ENCODE measurements at places on chromosomes 5 and 9.

DNA sequence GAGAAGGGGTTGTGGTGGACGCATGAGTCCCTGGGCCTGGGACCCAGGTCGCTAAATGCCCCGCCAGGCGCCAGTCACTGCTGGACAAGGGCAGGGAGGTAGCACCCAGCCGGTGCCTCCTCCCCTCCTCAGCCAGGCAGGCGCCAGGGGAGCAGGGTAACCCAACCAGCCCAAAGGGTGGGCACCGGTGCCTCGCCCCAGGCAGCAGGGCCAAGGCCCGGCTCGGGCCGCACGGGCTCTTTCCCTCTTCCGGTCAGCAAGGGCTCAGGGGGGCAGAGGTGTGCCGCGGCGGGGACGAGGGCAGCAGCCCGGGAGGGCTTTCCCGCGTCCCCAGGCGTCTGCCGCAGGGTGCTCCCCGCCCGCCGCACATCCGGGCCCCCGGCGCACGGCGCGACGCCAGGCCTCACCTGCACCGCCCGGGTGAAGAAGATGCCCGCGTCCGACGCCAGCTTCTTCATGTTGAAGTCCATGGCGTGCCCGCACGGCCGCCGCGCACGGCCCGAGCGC lies 393 bp downstream of the SH3GLB2 start:
- DNase-seq: peak; percentile 31

- no peak for DNase-seq
Measured at GRCh38 chr5:124262470-124262869, 484.0 kb downstream of the ZNF608 start.

- peak; percentile 11 for DNase-seq
Measured at GRCh38 chr5:54254482-54255198, 55.7 kb downstream of the ARL15 start.

GRCh38 chr9:112380825-112381221 lies 915 bp downstream of the HSDL2 start:
- peak; percentile 26 for DNase-seq

GRCh38 chr5:95070453-95070852 lies 214.4 kb downstream of the MCTP1 start:
- no peak for DNase-seq

Measured in RPMI7951 (cell line).